Anterior cingulate cortex (tissue), 58 donors: ENCODE measurements at places on chromosomes 7 and 10.

DNA sequence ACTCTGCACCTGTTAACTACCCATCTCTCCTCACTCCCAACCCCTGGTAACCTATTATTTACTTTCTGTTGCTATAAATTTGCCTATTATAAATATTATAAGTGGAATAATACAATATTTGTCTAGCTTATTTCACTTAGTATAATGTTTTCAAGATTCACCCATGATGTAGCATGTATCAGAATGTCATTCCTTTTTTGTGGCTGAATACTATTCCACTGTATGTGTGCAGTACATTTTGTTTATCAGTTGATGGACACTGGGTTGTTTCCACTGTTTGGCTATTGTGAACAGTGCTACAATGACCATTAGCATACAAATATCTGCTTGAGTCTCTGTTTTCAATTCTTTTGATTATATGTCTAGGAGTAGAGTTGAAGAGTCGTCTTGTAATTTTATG is 92.8 kb upstream of the KAT6B start:
- DNase-seq = no peak

DNA sequence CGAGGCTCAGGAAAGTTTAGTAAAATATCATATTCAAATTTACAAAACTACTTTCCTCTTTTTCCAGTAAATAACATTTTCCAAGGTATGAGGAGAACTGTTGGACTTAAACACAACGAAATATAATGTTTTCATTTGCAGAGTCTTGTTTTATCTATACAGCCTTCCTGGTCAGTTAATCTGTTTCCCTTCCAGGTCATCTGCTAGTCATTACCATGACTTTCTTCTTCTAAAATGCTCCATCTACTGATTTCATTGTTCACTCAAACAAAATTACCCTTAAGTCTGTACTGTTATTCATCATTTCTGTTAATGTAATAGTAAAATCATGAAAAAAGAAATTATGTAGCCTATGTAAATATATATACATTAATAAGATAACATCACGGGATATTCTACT is 69.8 kb downstream of the GNAI1 start:
- DNase-seq = no peak

DNA sequence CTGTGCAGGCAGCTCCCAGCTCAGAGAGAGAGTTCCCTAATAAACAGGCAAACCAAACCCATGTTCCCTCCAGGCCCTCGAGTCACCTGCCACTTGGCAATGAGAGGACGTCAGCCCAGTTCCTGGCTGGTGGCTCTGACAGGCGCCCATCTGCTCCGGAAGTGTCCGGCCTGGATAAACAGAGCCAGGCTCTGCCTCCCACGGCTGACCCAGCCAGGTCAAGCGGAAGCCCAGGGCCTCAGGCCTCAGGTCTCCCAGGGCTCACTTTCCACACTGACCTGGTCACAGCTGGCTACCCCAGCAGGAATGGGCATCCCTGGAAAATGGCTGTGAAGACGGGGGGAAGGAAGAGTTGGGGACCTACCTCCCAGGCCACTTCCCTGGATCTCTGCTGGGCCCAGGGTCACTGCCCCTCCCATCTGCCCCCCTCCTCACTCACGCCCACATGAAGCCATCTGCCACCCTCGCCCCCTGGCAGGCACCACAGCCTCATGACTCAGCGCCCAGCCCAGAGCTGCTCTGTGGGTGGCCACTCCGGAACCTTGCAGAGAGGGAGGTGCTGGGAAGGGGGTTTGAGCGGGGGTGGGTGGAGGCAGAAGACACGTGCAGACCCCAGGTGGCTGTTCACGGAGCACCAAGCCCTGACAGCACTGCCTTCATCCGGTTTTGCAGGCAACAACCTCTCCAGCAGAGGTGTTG is 37.4 kb upstream of the DUSP5 start:
- no peak for DNase-seq

DNA sequence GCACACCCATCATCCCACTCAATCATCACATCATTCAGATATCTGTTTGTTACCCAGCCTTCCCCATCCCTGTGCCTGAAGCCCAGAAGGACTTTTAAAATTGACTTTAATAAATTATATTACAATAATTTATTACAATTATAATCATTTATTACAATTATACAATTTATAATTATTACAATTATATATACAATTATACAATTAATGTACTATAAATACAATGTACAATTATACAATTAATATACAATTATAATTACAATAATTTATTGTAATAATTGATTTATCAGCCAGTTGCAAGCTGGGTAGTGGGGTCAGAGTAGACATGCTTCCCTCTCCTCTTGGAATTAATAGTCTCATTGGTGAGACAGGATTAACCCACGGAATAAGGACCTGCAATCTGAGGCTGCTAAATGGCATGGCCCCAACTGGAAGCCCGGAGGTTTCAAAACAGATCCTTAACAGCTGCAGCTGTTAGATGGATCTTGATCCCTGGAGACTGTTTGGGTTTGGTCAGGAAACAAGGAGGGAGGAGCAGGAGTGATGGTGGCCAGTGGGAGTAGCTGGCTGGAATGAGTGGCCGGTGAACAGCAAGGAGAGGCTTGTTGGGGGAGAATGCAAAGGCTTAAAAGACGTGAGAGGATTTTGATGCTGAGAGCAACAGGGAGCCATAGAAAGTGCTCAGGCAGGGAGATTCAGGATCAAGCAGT is 402.8 kb upstream of the PODXL start:
- DNase-seq = no peak

DNA sequence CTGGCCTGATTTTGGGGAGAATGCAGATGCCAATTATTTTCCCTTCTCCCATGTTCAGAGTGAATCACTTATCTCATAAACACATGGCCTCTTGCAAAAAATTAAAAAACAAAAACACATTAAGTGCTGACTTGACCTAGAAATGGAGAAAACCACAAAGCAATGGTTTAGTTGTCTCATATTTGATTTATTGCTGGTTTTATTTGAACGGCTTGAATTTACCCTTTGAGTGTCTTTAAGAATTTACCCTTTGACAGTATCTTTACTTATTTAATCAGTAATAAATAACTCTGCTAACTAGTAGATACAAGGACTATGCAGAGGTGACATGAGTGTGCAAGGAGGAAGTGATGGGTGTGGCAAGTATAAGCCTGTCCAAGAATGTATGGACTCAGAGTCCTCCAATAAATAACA is 68.1 kb upstream of the GSDME start:
- no peak for DNase-seq

- DNase-seq = no peak
Measured at GRCh38 chr7:79118143-79118542, 335.3 kb downstream of the MAGI2 start.

DNA sequence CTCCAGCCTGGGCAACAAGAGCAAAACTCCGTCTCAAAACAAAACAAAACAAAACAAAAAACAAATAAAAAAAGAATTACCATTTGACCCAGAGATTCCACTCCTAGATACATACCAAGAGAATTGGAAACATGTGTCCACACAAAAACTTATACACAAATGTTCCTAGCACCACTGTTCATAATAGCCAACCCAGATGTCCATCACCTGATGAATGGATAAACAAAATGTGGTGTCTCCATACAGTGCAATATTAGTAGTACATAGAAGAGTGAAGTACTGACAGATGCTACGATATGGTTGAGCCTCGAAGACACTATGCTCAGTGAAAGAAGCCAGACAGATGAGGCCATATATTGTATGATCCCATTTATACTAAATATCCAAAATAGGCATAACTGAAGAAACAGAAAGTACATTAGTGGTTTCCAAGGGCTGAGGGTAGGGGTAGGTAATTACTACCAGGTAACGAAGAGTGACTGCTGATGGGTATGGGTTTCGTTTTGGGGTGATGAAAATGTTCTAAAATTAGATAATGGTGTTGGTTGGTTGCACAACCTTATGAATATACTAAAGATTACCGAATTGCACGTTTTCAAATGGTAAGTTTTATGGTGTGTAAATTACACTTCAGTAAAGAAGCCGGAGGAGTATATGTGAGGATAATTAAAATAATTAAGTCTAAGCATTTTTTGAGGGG is 20.0 kb downstream of the MYO1G start:
- no peak for DNase-seq

DNA sequence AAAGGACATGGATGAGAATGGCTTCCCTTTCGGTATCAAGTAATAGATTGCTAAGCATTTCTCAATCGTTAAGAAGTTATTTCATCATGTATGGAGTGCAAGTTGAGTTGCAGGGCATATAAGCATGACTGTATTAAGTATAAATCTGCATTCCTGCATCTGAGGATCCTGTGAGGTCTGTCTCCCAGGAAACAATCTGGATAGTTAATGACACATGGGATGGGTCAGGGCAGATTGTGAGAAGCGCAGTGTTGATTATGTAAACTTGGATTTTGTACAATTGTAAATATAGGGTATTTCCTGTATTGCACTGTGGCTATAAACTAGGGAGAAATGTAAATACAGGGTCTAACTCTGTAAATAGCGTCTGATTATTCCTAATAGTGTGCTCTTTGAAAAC is 102.6 kb downstream of the PLXDC2 start:
- DNase-seq = no peak

GRCh38 chr10:555682-556350 is 133.7 kb downstream of the DIP2C start:
- DNase-seq = no peak

DNA sequence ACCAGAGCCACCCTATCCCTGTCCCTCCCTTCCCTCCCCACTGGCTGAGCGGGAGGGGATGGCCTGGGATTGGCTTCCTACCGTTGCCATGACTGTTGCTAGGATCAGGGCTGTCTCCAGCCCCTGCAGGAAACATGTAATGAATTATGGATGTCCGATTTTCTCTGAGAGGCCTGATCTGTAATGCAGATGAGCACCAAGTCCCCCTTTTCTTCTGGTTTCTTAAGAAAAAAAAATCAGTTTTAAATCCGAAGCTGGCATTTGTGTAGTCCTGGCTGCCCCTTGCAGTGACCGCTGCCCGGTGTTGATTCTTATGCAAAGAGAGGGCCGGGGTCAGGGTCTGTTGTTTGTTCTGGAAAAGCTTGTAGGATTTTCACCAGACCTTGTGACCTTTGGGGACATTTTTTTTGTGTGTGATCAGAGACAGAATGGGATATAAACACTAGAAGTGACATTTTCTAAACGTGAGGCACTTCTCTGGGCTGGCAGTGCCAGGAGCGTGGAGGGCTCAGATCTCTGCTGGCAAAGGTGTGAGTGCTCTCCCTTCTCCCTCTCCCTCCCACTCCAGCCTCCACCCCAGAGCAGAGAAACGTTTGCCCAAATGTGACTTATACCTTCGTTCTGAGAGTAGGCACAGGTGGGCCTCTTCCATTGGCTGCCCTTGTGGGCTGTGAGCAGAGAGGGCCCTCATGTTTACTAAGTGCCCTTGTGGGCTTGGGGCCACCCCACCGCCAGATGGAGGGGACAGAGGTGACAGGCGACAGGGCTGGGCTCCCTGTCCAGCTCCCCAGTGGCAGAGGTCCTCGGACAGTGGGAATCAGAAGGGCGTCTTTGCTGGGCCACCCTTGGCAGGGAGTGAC is 127.5 kb downstream of the DNAJB6 start:
- no peak for DNase-seq

DNA sequence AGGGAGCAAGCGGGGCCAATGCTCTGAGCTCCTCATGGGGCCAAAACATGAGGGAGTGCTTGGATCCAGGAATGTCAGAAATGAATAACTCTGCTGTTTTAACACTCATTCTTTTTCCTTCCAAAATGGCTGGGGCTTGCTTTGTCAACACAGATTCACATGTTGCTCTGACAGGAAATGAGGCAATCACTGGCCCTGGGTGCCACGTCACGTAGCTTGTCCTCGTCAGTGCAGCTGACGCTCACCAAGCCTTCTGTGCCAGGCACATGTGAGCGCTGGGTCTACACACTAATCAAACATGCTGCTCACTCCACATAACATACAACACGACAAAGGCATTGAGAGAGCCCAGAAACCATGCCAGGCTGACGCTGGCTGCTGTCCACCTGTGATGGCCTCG is 198.9 kb downstream of the WDR37 start:
- DNase-seq = no peak

DNA sequence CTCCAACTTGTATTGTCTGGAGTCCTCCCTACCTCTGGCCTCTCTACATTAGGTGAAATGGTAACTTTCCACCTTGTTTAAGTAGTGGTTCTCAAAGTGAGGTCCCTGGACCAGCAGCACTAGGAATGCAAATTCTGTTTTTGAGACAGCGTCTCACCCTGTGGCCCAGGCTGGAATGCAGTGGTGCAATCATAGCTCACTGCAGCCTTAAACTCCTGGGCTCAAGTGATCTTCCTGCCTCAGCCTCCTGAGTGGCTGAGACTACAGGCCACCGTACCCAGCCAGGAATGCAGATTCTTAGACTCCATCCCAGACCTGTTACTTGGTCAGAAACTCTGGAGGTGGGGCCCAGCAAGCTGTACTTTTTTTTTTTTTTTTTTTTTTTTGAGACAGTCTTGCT is 6.8 kb upstream of the TBL2 start:
- no peak for DNase-seq
